AML-193 (cell line): ENCODE measurements at places on chromosomes 7 and 10.

- DNase-seq: no peak
Observed at GRCh38 chr10:986137-986825, 2.0 kb upstream of the GTPBP4 start.

DNA sequence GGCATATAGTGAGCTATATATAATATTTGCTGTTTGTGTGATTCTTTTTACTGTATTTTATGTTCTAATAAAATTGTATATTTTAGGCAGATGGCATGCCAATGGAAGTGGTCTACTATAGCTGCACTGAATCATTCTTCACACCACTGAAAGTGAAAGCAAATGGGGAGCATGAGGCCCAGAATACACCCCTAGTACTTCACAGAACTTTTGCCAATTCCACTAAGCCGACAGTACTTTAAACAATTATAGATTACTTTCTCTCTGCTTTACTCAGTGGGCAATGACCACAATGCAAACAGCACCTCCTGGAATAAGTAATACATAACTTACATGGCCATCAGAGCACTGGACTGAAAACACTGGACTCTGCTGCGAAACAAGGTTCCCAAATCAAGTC is 70.2 kb downstream of the ANKRD26 start:
- no peak for DNase-seq

DNA sequence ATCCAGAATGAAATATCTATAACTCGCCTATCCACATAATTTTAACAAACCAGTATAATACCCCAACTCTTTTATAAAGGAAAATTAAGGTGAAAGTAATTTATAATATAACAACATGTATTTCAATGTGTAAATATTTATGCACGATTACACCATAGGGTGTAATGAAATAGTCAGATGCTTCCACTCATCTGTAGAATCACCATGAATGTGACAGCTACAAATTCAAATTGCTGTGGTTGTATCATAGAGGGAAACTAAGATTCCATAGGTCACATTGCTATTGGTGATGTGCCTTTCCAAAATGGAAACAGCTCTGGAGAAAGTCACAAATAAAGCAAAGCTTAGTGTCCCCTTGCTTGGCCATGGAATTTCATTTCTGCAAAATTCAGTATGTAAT is 95.7 kb downstream of the CPED1 start:
- no peak for DNase-seq

DNA sequence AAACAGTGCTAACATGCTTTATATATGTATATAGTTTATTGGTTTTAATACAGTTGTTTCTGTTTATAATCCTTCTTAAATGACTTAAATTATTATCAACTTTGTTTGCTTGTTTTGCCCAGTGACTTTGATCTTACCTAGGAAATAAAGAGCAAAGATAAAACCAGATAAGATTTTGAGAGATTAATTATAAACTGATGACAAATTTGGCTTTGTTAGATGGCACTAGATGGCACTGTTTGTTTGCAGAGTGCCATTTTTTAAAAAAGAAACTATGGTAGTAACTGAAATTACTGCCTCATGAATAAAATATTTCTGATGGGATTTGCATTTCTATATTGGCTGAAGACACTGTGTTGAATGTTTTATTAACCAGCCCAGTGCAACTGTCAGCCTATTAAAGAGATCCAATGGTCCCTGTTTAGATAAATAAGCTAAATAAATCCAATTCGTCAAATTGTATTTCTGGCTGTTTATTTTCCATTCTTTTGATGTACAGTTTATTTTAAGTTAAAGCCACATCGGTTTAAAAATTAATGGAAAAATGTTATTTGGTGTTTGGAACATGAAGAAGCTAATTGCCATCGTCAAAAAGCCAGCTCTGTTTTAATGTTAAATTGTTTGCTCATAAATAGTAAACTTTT is 28.7 kb downstream of the VTI1A start:
- peak; percentile 18 for DNase-seq

- no peak for DNase-seq
Observed at GRCh38 chr7:6197801-6198551, 74.4 kb downstream of the CYTH3 start.

DNA sequence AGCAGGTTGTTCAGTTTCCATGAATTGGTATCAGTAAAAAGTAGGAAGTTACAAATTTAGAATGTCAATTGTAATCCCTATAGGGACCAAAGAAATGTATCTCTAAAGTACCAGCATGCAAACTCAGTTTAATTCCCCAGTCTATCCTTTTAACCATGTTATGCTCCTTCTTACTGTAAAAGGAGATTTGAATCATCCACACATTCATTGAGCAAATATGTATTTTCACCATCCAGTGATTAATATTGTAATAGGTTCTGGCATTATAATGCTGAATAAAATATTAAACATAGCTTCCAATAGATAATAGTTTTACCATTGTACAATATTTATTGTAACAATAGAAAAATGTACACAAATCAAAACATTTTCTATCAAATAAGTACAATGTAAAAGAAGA is 228.2 kb upstream of the SEMA3A start:
- DNase-seq: no peak

DNA sequence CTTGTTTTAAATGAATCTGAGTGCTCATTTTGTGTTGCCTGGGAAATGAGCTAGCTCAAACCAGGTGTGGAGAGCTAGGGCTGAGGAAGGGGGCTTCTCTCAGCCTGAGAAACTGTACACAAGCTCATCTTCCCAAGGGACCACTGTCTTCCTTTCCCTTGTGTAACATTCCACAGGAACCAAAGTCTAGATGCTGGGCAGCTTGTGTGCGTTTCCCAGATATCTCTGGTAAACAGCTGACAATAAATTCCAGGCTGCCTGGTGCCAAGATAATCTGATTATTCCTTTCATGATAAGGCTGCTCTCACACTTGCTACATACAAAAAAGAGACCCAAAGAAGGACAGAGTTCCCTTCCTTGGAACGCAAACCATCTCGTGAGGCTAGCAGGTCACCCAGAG is 33.1 kb upstream of the MKLN1 start:
- DNase-seq: no peak

DNA sequence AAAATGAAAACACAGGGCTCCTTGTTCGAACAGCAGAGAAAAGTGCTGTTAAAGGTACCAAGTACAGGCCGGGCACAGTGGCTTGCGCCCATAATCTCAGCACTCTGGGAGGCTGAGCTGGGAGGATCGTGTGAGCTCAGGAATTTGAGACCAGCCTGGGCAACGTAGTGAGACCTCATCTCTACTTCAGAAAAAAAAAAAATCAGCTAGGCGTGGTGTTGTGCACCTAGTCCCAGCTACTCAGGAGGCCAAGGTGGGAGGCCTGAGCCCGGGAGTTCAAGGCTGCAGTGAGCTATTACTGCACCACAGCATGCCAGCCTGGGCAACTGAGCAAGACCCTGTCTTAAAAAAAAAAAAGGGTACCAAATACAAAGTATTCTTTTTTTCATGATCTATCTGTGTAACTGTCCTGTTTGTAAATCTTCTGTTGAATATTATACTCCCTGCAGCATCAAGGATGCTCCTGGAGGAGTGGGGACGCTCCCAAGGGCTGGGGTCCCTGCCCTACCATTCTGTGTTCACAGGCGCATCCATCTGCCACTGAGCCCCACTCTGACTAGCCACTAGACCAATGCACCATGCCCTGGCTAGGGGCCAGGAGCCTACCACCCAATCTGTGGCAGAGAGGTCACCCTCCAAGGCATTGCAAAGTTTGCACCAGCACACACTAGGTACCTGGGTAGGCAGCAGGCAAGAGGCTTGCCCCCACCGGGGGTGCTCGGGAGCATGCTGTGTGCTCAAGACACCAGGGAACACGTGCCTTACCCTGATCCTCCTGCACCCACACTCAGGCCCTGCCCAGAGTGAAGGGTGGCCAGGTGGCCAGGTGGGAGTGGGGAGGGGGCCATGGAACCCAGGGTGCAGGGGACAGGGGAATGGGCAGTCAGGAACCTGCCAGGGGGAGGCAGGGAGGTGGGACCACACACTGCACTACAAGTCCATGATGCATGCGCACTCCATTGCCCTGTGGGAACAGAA is 67.3 kb upstream of the KMT2C start:
- no peak for DNase-seq
